Hepatic stellate cell (primary cell): ENCODE measurements at places on chromosomes 6 and 20.
A peak's percentile ranks its signal among the peaks of the same experiment; 100 is the strongest.

- no peak for DNase-seq
Observed at GRCh38 chr6:56366141-56366852, 118.9 kb upstream of the COL21A1 start.

GRCh38 chr6:105831311-105832097 lies 254.6 kb upstream of the PRDM1 start:
- no peak for DNase-seq

- no peak for DNase-seq
Observed at GRCh38 chr6:143180826-143181225, 120.1 kb downstream of the AIG1 start.

- DNase-seq = no peak
Observed at GRCh38 chr6:106275692-106276091, 49.9 kb downstream of the ATG5 start.

GRCh38 chr20:32190616-32191415 lies 16.7 kb downstream of the PLAGL2 start:
- no peak for DNase-seq

- DNase-seq = no peak
Observed at GRCh38 chr6:140586426-140587061, 1212.1 kb upstream of the CITED2 start.

- no peak for DNase-seq
Observed at GRCh38 chr20:16104783-16105182, 468.5 kb downstream of the KIF16B start.

DNA sequence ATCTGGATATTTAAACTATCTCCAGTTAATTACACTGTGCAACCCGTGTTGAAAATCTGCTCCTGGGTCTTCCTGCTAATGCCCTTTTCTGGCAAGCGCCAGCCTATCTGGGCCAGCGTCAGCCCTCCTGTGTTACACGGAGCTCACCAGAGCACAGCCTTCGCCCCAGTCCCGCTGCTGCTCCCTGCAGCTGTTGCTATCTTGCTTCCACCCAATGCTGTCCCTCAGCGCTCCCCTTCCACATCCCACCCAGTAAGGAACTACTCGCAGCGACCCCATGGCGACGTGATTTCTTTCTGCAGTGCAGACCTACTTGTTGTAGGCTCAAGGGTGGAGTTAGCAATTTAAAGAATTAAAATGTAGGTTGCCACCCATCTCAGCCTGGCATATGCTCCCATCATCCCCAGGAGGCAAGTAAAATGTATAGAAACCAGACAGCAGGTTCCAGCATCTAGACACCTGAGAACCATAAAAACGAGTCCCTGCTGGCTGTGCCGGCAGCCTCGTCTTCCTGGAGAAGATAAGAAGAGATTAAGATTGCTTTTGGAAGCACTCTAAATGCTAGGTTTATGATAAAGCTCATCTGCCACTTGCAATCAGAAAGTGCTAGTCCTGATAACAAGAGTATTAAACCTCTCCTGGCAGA lies 254.3 kb upstream of the FOXQ1 start:
- no peak for DNase-seq

- no peak for DNase-seq
Observed at GRCh38 chr6:27332692-27333641, 20.9 kb upstream of the POM121L2 start.

- DNase-seq = no peak
Observed at GRCh38 chr20:62860391-62860923, 1.2 kb downstream of the TCFL5 start.

- DNase-seq = no peak
Observed at GRCh38 chr6:53532942-53533341, 12.0 kb downstream of the GCLC start.

GRCh38 chr20:62938105-62938888 lies at the start of gene GID8:
TSS of gene GID8 (plus strand) at chr20:62938147. CDS start at chr20:62941503, 3,356 bp downstream.
- DNase-seq = peak; percentile 68

GRCh38 chr6:22001396-22002027 lies 295.3 kb downstream of the PRL start:
- no peak for DNase-seq

- no peak for DNase-seq
Observed at GRCh38 chr20:63625771-63626423, 1.0 kb downstream of the GMEB2 start.

- no peak for DNase-seq
Observed at GRCh38 chr6:81242624-81243023, 509.9 kb downstream of the TENT5A start.

- DNase-seq = no peak
Observed at GRCh38 chr6:132142768-132143167, 191.6 kb upstream of the CCN2 start.

- peak; percentile 27 for DNase-seq
Observed at GRCh38 chr20:38315290-38315966, 11.5 kb downstream of the BPI start.

DNA sequence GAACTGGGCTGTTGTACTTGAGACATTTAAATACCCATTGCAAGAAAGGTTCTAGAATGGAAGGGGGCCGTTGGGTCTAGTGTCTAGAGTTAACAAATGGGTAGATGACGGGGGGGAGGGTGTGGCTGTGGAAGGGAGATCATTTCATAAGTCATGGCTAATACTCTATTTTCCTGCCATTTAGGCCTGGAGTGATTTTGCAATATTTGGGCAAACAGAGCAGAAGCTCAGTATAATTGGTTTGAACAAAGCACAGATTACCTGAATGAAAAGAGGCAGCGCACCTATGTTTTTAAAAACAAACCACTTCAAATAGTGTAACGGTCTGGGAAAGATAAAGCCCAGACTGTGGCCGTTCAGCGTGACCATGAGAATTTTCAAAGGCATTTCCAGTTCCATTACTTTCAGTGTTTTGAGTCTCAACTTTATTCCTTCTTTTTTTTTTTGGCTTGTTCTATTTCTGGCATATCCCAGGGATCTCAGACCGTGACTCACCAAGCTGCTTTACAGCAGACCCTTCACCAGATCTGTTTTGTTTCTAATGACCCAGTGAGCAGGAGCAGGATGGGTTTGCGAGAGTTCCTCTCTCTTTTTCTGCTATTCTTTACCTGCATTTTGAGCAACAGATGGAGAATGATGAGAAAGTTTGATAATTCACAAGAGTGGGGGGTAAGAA lies 73.7 kb downstream of the LYRM2 start:
- DNase-seq = peak; percentile 8

DNA sequence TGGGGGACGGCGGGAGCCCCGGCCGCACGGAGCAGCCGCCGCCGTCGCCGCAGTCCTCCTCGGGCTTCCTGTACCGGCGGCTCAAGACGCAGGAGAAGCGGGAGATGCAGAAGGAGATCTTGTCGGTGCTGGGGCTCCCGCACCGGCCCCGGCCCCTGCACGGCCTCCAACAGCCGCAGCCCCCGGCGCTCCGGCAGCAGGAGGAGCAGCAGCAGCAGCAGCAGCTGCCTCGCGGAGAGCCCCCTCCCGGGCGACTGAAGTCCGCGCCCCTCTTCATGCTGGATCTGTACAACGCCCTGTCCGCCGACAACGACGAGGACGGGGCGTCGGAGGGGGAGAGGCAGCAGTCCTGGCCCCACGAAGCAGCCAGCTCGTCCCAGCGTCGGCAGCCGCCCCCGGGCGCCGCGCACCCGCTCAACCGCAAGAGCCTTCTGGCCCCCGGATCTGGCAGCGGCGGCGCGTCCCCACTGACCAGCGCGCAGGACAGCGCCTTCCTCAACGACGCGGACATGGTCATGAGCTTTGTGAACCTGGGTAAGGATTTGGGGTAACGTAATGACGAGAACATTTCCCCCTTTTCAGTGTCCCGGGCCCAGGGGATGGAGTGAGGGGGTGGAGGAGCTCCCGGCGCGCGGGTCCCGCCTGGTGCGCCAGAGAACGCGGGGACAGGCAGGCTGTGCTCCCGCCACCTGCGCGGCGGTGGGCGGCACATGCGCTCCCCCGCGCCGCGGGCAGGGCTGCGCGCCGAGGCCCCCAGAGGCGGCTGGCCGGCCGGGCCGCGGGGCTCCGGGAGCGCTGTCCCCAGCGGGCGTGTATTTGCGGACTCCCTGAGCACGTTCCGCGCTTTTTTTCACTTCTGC lies 1.4 kb downstream of the BMP6 start:
- peak; percentile 29 for DNase-seq

- DNase-seq = no peak
Observed at GRCh38 chr20:24662752-24663365, 193.4 kb downstream of the SYNDIG1 start.
